Stimulated activated CD8-positive, alpha-beta memory T cell treated with anti-CD3 and anti-CD28 coated beads, Interleukin-4, amount 100 ng/mL, for 48 hours (primary cell): ENCODE measurements at places on chromosomes 1 and 21.

GRCh38 chr1:59309795-59310548 lies 13.1 kb downstream of the FGGY start:
- DNase-seq = no peak

GRCh38 chr1:8324176-8324810 lies 6.4 kb downstream of the SLC45A1 start:
- no peak for DNase-seq

GRCh38 chr1:91827459-91828321 lies 58.3 kb downstream of the TGFBR3 start:
- DNase-seq = no peak

DNA sequence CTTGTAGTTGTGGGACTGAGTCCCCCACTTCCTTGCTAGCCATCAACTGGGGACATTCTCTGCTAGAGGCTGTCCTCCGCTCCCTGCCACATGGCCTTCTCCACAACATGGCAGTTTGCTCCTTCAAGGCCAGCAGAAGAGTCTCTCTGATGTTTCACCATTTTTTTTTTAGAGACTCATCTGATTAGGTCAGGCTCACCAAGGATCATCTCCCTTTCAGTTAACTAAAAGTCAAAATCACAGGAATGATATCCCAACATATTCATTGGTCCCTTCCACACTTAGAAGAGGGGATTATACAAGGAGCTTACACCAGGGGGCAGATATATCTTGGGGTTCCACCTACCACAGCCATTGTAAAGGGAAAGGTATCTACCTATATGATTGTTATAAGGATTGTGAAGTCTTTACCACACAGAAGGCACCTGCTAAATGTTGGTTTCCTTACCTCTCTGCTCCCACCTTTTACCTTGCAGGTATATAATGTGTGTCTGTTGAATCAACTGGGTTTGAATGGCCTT lies 23.3 kb downstream of the RIMKLA start:
- DNase-seq = no peak

GRCh38 chr1:45499415-45499769 lies 481 bp downstream of the CCDC163 start:
- no peak for DNase-seq

GRCh38 chr21:36803816-36804439 lies 105.0 kb downstream of the SIM2 start:
- no peak for DNase-seq
